ENCODE measurements at places on chromosomes 16 and 17. TPM values are rescaled to one million over a fixed set of nuclear protein-coding genes. Genes with fewer than 3 reads are reported as not detected.
A peak's percentile ranks its signal among the peaks of the same experiment; 100 is the strongest.

The ZC3H18 gene
- 29.1 TPM for total RNA-seq

DNA sequence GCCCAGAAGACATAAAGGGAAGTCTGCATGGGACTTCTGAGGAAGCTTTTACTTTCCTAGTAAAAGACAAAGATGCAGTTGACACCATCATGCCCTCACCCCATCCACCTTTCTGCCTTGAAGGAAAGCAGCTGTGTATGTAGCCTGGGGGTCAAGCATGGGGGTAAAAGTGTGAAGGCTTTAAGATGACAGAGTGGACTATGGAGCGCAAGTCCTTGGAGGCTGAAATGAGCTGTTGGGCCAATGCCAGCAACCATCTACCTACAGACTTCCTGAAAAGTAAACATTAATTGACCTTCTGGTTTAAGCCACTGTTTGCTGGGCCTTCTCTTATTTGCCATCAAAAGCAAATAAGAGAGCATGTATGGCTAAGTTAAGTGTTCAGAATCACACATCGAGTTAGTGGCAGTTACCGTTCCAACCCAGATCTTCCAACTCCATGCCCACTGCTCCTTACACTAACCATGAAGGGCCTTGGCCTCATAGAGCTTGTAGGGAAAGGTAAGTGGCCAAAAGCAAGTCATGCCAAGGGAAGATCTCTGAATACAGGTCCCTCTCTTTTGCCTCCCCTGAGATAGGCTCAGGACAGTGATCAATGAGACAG, 30.0 kb downstream of the SLC13A5 start:
- DNase-seq = no peak

DNA sequence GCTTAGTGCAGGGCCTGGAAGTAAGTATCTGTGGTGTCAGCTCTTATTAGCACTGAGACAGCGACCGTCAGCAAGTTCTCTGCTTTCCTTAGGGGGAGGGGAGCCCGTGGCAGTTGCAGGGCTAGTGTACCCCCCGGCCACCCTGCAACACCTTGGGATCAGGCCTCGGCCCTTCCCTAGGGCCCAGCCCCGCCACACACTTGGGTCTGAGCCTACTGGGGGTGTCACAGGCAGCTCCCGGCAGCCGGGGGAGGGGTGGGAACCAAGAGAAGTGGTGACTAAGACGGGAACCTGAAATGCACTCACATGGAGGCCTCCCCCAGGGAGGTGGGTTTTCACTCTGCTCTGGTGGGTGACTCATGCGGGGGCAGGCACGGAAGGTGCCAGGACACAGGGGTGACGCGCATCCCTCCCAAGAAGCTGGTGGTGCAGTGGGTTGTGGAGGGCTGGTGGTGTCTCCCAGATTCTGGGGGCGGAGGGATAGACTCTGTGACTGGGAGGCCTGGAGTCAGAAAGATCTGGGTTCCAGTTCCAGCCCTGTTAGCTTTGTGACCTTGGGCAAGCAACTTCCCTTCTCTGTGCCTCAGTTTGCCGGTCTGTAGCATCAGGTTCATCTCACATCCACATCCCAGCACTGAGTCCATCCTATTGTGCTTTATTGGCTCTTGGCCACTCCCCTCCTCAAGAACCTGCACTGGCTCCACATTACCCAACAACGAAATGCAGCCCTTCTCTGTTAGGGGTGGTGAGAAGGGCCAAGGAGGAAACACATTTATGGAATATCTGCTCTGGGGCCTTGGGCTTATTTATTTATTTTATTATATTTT, 44.5 kb downstream of the LAT start:
- peak; percentile 83 for DNase-seq

DNA sequence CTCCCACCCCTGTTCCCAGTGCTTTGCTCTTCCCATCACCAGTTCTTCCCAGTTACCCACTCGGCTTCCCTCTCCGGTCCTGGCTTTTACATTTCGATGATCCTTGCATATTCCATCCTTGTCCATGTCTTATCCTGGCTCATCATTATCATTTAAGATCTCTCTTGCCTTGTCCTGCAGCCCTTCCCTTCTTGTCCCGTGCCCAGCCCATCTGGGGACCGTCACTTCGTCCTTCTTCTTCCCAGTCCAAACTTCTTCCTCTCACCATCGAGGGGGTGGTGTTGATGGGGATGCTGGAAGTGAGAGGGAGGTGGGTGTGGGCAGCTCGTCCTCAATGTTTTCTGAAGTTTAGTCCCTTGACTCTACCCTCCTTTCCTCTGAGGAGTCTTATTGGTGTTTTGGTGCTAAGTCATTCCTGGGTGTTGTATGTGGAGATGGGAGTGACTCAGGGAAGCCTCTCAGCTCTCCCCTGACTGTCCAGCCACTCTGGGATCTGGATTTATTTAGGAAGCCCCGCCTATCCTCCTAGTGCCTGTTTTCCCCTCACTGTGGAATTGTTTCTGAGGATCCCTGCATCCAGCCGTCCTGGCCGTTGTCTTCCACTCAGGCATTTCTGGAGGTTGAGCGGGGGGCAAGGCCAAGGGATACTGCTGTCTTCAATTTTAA, 975 bp downstream of the SNX29 start:
- DNase-seq = no peak

- DNase-seq = no peak
Measured at GRCh38 chr17:60535382-60536279, 9.6 kb upstream of the APPBP2 start.

GRCh38 chr17:49951362-49952082, 17.5 kb upstream of the DLX4 start:
- DNase-seq = no peak
